ENCODE measurements at places on chromosomes 2 and 18. TPM values are rescaled to one million over a fixed set of nuclear protein-coding genes. Genes with fewer than 3 reads are reported as not detected.

The KCNG2 gene
- 0.48 TPM for polyA plus RNA-seq

The CDKL4 gene
- 0.37 TPM for polyA plus RNA-seq

DNA sequence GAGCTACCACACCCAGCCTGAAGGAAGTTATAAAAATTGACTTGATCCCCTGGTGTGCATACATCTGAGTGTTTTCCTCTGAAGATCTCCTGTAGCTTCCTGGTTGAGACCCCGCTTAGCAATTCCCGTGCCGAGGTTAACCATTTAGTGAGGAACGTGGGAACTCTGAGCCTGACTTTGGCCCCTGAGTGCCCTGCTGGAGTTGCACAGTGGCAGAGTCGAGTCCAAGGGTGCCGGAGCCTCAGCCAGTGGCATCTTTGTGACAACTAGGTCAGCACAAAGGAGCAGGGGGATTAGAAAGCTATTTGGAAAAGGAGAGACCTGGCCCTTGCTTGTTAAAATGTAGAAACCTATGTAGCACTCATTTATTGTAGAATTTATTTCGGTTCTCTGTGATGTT lies 561.2 kb upstream of the SALL3 start:
- no peak for DNase-seq

- DNase-seq = no peak
Measured at GRCh38 chr2:193124815-193125214, 930.1 kb upstream of the TMEFF2 start.

- DNase-seq = no peak
Measured at GRCh38 chr2:20737505-20737904, 70.6 kb downstream of the GDF7 start.

GRCh38 chr2:18721038-18721922 lies 131.9 kb upstream of the NT5C1B start:
- no peak for DNase-seq

The CD207 gene
- not detected for polyA plus RNA-seq

The MTLN gene
- 15.7 TPM for polyA plus RNA-seq

- no peak for DNase-seq
Measured at GRCh38 chr2:99903981-99904380, 238.4 kb downstream of the AFF3 start.

GRCh38 chr2:72894514-72894913 lies 7.3 kb downstream of the SPR start:
- no peak for DNase-seq

The CYP27A1 gene
- 49.1 TPM for polyA plus RNA-seq

DNA sequence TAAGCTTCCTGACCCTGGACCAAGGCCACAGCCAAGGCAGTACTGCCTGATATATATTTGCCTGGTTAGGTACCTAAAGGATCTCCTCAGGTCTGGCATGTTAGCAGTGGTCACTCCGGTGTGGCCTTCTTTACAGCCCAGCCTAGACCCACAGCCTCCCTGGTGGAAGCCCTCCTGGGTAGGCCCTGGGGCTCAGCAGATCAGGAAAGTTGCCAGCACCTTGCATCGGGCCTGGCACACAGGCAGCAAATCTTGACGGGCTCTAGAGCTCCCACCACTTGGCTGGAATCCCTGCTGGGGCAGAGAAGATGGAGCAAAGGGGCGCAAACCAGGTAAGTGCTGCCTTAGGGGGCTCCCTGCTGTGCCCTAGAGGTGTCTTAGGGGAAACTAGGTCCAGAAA lies 40.9 kb upstream of the ATP6V1B1 start:
- DNase-seq = no peak

- no peak for DNase-seq
Measured at GRCh38 chr2:5849562-5849961, 157.4 kb downstream of the SOX11 start.

The LONRF2 gene
- polyA plus RNA-seq = 2.5 TPM

DNA sequence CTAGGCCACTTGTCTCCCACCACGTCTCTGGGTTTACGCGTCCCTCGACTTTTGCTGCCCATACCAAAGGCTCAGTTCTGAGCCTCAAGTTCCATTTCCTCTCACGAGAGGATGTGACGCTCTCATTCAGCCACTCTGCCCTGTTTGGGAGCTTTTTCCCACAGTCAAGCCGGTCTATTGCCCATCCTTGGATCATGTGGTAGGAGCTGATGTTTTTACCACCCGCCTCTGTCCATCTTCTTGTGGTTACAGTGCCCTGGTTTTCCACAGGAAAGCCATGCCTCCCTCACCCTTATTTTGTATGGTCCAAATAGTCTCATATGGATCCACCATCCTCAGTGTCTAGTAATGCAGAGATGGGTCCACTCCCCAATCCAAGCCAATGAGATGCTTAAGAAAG lies 20.4 kb downstream of the FBXO36 start:
- no peak for DNase-seq

The TSN gene
- polyA plus RNA-seq = 90.8 TPM

The PRKAG3 gene
- polyA plus RNA-seq = not detected

DNA sequence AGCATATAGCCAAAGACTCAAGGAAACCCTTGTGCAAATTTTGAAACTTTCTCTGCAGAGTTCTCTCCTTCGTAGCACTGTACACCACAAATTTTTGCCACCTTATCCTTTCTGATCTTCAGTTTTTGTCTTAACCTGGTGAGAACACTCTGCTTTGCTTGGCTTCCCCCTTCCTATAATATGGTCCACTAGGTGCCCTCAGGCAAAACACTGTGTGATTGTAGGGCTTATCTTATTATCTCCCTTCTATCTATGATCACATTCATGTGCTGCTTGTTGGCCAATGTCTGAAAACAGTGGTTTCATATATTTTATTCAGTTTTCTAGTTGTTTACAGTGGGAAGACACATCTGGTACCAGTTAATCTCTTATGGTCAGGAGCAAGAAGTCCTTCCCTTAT lies 111.1 kb downstream of the MTX2 start:
- DNase-seq = no peak

The ABCB11 gene
- 0.15 TPM for polyA plus RNA-seq

- no peak for DNase-seq
Measured at GRCh38 chr18:9720327-9720726, 12.2 kb downstream of the RAB31 start.

The RGPD8 gene
- polyA plus RNA-seq = 3.7 TPM

DNA sequence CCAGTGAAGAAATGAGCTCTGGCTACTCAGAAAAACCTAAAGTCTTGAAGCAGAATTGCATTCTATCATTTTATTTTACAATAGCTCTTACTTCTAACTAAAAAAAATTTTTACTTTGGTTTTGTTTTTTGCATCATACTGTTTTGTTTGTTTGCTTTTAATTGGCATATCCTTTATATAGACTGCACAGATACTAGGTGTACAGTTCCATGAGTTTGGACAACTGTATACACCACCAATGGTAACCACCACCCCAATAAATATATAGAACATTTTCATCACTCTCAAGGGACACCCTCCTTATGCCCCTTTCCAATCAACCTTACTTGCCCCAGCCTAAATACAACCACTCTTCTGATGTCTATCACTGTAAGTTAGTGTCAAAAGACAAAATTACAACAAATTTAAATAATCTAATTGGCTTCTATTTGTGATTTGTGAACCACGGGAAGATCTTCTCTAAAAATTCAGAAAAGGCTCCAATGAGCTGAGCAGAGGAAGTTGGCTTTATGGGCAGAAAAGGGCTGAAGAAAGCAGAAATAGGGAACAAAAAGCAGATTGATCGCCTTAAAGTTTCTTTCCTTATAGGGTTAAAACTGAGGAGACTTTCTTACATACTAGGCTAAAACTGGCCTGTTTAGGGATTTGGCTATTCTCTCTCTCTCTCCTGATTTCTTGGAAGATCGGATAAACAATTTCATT lies 22.2 kb upstream of the SOS1 start:
- no peak for DNase-seq

The KYNU gene
- polyA plus RNA-seq = 5.5 TPM

- DNase-seq = no peak
Measured at GRCh38 chr18:24942144-24942543, 409.8 kb downstream of the ZNF521 start.

The AAMP gene
- polyA plus RNA-seq = 117 TPM
